ENCODE measurements at places on chromosomes 12 and 14.
A peak's percentile ranks its signal among the peaks of the same experiment; 100 is the strongest.

- no peak for DNase-seq
Measured at GRCh38 chr14:56412468-56413434, 166.8 kb upstream of the TMEM260 start.

DNA sequence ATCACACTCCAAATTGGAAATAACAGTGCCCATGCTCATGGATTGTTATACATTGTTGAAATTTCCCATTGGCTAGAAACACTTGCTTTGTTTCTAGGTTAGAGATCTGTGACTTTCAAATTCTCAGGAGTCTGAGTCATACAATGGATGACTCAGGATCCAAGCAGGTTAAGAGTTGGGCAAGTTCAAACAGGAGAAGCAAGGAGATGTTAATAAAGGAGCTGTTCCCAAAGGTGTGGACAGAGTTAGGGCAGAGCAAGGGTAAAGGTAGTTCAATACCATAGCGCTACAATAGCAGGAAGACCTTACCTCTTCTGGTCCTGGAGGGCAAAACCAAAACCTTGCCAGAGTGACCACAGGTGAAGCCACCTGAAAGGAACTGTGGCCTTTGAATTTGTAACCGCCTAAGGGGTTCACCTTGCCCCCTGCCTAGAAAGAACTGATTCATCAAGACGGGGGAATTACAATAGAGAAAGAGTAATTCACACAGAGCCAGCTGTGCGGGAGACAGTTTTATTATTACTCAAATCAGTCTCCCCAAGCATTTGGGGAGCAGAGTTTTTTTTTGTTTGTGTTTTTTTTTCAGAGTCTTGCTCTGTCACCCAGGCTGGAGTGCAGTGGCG is 4.2 kb upstream of the AMN1 start:
- peak; percentile 84 for DNase-seq

- no peak for DNase-seq
Measured at GRCh38 chr14:99384450-99385417, 95.9 kb downstream of the SETD3 start.

GRCh38 chr14:34569750-34570149 is 30.2 kb upstream of the EAPP start:
- peak; percentile 16 for DNase-seq

- DNase-seq = no peak
Measured at GRCh38 chr12:754473-754820, 2.1 kb downstream of the WNK1 start.

- no peak for DNase-seq
Measured at GRCh38 chr14:83632375-83632774, 1897.6 kb upstream of the FLRT2 start.

GRCh38 chr12:123109319-123109772 is 41.5 kb downstream of the PITPNM2 start:
- no peak for DNase-seq

DNA sequence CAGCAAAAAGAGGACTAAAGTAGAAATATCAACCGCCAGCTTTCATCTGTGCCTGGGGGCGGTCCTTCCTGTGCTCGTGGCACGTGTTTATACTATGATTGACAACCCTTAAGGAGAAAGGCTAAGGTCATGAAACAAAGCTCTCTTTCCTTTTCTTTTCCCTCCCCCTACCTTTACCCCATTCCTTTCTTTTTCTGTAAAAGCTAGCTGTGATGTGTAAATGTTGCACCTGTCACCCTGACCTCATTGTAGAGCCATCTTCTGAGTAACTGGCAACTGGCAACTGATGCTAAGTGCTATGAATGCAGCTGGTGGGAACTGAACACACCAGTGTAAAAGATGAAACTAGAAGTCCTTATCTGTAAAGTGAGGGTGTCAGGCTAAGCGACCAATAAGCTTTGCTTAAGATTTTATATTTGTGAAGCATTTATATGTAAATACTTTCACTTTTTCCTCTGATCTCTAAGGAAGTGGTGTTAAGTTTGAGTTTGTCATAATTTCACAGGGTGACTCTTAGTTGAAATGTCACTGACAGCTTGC is 102.8 kb upstream of the BCAT1 start:
- DNase-seq = no peak

DNA sequence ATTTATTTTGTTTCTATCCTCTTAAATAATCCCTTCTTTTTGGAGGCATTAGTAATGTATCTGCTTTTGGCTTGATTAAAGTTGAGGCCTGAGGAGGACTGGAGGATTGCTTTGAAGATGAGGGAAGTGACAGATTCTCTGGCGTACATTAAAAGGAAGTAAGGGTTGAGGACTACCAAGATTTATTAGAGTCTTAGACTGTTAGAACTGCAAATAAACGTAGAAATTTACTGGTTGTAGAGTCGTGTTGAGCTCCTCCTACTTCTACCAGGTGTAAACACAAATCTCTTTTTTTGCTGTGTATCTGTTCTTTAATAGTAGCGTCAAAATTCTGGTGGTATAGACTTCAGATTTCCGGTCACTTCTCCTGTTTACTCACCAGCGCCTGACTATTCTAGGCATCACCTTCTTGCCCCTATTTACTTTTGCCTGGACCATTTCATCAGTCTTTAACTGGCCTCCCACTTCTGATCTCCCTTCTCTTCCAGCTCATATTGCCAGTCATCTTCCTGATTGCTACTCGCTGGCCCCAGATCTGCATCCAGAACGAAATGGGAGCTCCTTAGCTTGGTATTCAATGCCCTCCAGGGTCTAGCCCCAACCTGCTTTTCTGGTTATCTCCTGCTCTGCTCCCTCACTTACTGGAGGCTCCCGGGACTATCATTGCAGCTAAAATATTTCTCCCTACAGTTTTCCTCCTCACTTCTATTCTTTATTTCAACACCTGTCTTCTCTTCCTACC is 8.4 kb upstream of the EID3 start:
- DNase-seq = no peak

DNA sequence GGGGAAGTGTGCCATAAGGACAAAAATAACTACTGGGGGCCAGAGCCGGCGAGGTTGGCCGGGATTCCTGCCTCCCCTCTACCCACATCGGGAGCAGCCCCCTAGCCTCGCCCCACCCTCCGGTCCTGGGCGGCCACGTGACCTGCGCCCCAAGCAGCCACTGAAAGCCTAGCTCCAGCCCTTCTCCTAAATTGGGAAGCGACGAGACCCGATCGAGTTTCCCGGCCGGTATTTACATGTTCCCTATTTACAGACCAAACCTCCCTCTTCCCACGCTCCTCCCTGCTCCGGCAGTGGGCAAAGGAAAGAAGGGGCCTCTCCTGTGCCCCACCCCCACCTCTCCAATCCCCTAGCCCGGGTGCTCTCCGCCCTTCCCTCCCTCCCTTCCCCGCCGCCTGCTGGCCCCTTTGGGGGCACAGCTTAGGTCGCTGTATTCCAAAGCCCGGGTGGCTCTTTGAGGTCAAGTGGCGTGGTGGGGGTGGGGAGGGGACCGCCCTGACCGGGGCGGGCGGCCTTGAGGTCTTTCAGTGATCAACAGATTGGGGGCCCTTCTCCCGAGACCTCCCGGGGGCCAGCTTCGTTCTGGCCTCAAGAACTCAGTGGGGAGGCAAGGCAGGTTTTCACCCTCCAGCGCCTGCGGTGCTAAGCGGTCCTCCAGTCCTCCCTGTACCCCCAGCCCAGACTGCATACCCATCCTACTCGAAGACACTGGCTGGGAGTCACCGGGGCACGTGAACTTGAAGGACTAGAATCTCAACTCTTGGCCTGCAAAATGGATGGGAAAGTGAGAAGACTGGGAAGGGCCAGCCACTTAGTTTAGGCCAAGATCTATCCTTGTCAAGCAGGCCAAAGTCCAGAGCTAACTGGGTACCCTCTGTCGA is 6.3 kb upstream of the CTDSP2 start:
- no peak for DNase-seq

GRCh38 chr12:114976959-114977358 is 293.0 kb upstream of the TBX3 start:
- DNase-seq = peak; percentile 53

Measured in fibroblast of skin of back (primary cell).